ENCODE measurements at places on chromosomes 6 and 20.

GRCh38 chr6:146027586-146028251 is 1.1 kb upstream of the GRM1 start:
- DNase-seq, result peak; percentile 19

DNA sequence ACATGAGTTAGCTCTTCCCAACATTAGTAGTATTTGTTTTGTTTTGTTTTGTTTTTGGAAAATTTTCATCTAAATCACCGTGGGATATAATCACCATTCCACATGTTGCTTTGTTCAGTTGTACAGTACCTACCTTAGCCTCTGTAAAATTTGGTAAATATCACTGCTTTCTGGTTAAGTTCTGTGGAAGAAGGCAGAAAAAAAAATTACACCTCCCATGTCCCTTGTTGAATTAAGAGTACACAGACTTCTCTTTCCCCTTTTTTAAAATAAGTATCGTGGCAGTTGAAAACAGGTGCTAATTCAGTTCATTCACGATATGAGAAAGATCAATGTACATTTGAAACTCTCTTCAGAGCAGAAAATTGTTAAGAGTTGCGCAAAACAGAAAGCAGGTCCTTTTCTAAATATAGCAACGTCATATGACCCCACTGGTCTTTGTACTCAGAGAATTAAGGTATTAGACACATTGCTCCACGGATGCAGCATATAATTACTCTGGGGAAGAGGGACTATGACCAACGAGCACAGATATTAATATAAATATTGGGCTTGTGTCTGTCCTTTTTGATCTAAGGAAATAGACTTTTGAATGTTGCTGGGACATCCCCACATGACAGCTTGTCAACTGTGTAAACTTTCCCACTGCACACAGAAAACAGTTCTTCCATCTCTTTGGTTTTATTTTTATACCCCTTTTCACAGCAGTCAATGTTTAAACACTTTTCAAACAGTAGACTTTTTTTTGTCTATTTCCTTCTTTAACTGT is 58.6 kb upstream of the ZNF217 start:
- no peak for DNase-seq

- DNase-seq, result no peak
These were observed 20.3 kb downstream of the SSR1 start for GRCh38 chr6:7292596-7293255.

- DNase-seq, result no peak
These were observed 49.2 kb upstream of the TBC1D32 start for GRCh38 chr6:121383478-121383877.

- DNase-seq, result no peak
These were observed 231.4 kb downstream of the FOXC1 start for GRCh38 chr6:1841136-1841535.

- DNase-seq, result peak; percentile 86
These were observed 24.8 kb upstream of the APMAP start for GRCh38 chr20:25017257-25017803.

GRCh38 chr6:152301765-152302568 is 335.2 kb downstream of the SYNE1 start:
- DNase-seq, result peak; percentile 92

DNA sequence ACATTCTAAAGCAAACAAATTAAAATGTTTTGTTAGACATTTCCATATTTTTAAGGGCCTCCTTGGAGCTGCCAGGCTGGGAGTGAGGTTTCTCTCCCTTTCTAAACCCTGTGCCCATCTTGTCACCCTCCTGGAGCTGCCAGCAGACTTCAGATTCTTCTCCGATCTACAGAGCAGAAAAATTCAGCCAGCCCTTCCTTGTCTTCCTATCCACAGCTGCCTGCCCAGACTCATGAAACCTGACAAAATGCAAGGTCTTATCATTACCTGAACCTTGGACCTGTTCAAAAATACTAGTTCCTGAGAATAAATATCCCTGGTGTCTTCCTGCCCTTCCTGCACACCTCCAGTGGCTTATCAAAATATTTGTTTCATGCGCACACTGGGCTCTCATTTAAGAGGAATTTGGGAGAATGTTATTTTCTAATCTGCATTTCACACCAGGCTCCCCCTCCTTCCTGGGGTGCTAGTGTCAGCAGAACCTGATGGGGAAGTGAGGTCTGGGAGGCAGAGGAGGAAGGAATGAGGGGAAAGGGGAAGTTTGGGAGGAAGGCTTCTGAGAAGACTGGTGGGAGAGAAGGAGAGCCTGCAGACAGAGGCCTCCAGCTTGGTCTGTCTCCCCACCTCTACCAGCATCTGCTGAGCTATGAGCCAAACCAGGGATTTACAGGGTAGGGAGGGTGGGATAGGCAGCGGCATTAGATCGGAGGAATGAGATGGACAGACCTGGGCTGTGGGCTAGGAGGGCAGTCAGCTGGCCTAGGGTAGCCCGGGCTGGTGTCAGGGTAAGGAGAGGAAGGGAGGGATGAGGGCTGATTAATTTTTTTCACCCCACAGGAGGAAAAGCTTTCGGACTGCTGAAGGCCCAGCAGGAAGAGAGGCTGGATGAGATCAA is at the start of gene AIF1:
AIF1 (plus strand) TSS at position 551 of the 895 bp plus-strand sequence; CDS start at position 647, 96 bp downstream.
- DNase-seq, result no peak

DNA sequence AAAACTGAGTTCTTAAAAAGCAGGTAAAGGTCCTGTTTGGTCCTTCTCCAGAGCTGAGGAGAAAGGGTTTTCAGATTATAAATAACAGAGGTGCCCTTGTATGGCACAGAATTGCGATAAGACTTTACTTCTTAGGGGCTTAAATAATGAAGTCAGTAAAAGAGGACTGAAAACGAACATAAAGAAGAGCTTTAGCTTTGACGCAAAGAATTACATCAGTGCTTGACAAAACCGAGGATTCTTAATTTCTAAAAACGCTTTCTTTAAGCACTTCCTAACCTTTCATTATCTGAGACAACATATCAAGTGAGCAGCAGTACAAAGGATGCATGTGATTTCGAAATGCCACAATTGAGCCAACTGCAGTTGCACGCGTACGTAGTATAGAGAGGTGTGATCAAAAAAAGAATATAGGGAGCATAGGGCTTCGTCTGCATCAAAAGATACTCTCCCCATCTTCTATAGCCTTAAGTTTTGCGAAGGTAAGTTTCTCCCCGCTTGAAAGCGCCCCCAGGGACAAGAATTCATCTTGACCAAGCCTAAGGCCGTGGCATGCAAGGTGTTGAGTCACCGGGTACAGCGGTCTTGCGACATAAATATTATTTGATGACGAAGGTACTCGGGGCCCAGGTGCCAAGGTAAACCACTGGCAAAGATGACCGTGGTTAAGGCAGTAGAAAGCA is 778 bp upstream of the LOC128125822 start:
- no peak for DNase-seq

Measured in ELF-1 (cell line).